ENCODE measurements at places on chromosomes 7 and 10. TPM values are rescaled to one million over a fixed set of nuclear protein-coding genes. Genes with fewer than 3 reads are reported as not detected.

DNA sequence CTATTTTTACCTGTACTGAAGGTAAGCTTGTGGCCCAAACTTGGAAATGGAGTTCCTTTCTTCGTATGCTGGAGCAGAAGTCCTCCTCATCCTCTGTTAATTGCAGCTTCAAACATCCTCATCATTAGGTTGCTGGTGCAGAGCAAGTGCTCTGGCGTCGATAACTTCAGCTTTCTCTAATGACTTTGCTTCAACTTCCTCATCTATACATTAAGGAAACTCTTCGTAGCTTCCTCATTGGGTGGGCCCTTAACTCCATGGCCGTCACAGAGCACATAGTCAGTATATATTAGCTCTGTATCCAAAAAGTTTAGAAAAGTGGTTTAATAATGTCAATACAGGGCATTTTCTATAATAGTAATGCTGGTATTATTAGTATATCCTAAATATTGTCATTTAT lies 447.7 kb downstream of the SUGCT start:
- no peak overlapping the region for H3K4me3 ChIP-seq
- peaks cover 21% of the 10 kb centered on the region for H3K4me1 ChIP-seq
- H3K27me3 ChIP-seq = no peaks in the 10 kb centered on the region
- no peak overlapping the region for H3K27ac ChIP-seq
- H3K36me3 ChIP-seq = peaks cover 4% of the 10 kb centered on the region

DNA sequence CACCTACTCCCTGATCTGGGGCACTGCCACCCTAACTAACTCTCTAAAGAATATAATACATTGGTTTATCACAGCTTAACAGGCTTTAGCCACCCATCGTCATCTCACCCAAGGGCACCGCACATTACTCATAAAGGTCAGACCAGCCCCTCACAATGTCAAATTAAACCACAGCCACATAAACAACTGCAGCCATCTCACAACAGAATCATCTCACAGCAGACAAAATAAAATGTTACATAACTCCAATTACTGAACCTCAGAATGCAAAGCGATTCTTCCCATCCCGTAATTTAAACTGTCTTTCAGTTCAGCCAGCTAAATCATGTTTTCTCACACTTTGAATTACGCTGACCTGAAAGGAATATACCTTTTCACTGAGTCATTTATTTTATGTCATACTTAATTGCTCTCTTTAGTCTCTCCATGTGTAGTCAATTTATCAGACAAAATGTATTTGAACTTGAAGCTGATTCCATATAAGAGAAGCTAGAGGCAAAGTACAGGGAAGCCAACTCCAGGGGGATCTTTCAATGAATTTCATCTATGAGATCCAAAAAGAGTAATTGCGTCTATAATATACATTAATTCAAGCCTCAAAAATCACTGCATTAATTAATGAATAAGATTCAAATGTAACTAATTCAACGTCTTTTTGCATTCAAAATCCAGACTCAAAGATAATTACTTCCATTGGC lies 96.9 kb upstream of the NEBL start:
- H3K4me3 ChIP-seq = no peak overlapping the region
- H3K36me3 ChIP-seq = no peaks in the 10 kb centered on the region
- DNase-seq = no peak
- no peak overlapping the region for H3K27ac ChIP-seq
- peaks cover 39% of the 10 kb centered on the region for H3K4me1 ChIP-seq

MRC1 gene
- total RNA-seq = not detected

DNA sequence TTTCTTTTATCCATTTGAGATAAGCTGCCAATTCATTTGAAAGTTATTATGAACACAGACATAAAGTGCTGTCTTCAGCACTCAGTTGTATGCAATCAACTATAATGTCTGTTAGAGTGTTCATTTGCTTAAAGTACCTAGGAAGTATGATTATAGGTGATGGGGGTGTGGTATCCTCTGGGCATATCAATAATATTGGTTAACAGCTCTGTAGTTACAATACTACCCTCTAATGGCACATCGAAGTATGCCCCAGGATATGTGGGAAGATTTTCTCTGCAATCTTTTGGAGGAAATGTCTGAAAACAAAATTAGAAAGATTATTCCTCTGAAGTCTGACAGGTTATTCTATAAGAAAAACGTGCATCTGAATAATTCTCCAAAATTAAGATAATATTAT lies 429.7 kb downstream of the ARL4A start:
- peaks cover 31% of the 10 kb centered on the region for H3K4me1 ChIP-seq
- H3K27me3 ChIP-seq = no peaks in the 10 kb centered on the region

GRCh38 chr7:116966601-116967000 lies 13.3 kb downstream of the ST7 start:
- H3K4me3 ChIP-seq = no peak overlapping the region
- no peak for DNase-seq
- peaks cover 3% of the 10 kb centered on the region for H3K36me3 ChIP-seq
- peaks cover 14% of the 10 kb centered on the region for H3K4me1 ChIP-seq
- no peaks in the 10 kb centered on the region for H3K27me3 ChIP-seq

DNA sequence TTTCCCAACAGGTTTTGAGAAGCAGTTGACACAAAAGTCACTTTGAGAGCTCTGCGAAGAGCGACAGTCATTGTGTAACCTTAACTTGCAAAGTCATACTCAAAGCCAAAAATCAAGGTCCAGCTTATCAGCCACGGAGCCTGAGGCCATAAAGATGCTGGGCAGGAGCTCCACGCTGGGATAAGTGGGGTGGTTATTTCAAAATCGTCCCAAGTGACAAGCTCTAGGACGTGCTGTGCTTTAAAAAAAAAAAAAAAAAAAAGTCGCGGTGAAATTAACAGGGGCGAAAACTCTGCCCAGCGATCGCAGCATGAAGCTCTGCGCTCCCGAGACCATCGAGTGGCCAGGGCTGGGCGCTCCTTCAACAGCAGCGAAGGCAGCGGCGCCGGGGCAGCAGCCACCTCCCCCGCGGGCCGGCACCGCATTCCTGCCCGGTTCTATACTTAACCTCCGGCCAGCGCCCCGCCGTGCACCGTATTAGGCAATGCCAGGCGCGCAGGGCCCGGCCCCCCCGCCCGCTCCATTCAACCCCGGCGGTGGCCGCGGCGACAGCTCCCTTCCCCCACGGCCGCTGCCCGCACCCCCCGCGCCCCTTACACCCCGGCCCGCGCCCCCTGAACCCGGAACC lies 657 bp downstream of the HACD1 start:
- no peaks in the 10 kb centered on the region for H3K36me3 ChIP-seq
- H3K27ac ChIP-seq = no peak overlapping the region
- H3K27me3 ChIP-seq = peaks cover 8% of the 10 kb centered on the region
- peak overlapping the region; percentile 67 for H3K4me3 ChIP-seq
- H3K4me1 ChIP-seq = peaks cover 4% of the 10 kb centered on the region
- DNase-seq = peak; percentile 55

- no peaks in the 10 kb centered on the region for H3K27me3 ChIP-seq
- peak within 1 kb of the TSS; percentile 90 for H3K4me3 ChIP-seq
- DNase-seq = peak; percentile 68
- peaks cover 17% of the 10 kb centered on the region for H3K4me1 ChIP-seq
Measured at GRCh38 chr10:70132098-70133029, at the start of gene AIFM2. TSS of gene AIFM2 (minus strand) at chr10:70132825. CDS start at chr10:70124084, 8,741 bp downstream.

ATRNL1 gene
- 39.6 TPM for total RNA-seq

- H3K4me1 ChIP-seq = peaks cover 17% of the 10 kb centered on the region
- DNase-seq = no peak
- H3K27ac ChIP-seq = no peak within 1 kb of the TSS
- H3K36me3 ChIP-seq = peaks cover 3% of the 10 kb centered on the region
- peak within 1 kb of the TSS; percentile 58 for H3K4me3 ChIP-seq
Measured at GRCh38 chr10:92689663-92690210, at the start of gene HHEX. TSS of gene HHEX (plus strand) at chr10:92689955. CDS start at chr10:92689987, 32 bp downstream.

GRCh38 chr7:79036356-79036755 lies 417.1 kb downstream of the MAGI2 start:
- H3K27me3 ChIP-seq = peaks cover 2% of the 10 kb centered on the region
- DNase-seq = no peak
- peaks cover 3% of the 10 kb centered on the region for H3K36me3 ChIP-seq
- H3K4me1 ChIP-seq = no peaks in the 10 kb centered on the region
- no peak overlapping the region for H3K27ac ChIP-seq

CTAGE6 gene
- total RNA-seq = 0.36 TPM

CALML3 gene
- 0.07 TPM for total RNA-seq

GRCh38 chr7:10475940-10476641 lies 497.6 kb upstream of the PHF14 start:
- peaks cover 9% of the 10 kb centered on the region for H3K4me1 ChIP-seq
- no peaks in the 10 kb centered on the region for H3K36me3 ChIP-seq
- DNase-seq = no peak
- no peak overlapping the region for H3K27ac ChIP-seq
- no peak overlapping the region for H3K4me3 ChIP-seq

GRCh38 chr7:143392875-143393266 lies 11.7 kb downstream of the ZYX start:
- H3K4me3 ChIP-seq = no peak overlapping the region
- peak overlapping the region; percentile 21 for H3K27ac ChIP-seq
- peaks cover 35% of the 10 kb centered on the region for H3K36me3 ChIP-seq
- H3K4me1 ChIP-seq = peaks cover 16% of the 10 kb centered on the region

HIP1 gene
- total RNA-seq = 33.9 TPM

- H3K4me1 ChIP-seq = peaks cover 20% of the 10 kb centered on the region
- no peak for DNase-seq
- H3K27me3 ChIP-seq = no peaks in the 10 kb centered on the region
- H3K4me3 ChIP-seq = no peak overlapping the region
- H3K36me3 ChIP-seq = peaks cover 21% of the 10 kb centered on the region
Measured at GRCh38 chr10:96576277-96576980, 10.4 kb downstream of the TM9SF3 start.

SYCE1 gene
- not detected for total RNA-seq

DNA sequence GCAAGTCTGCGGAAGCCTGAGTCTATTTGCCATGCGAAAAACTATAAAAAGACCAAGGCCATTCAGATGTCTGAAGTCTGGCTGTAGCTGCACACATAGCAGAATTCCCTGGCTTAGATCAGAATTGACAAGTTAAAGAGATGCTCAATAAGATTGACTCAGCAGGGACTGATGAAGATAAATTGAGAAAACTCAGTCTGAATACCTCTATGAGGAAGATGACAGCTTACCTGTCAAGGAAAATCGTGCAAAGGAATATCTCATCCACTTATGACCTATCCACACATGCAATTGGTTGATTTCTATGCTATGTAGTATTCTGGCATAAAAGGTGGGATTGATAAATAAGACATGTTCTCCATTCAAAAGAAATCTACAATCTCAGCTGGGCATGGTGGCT lies 288.6 kb downstream of the BAMBI start:
- H3K36me3 ChIP-seq = peaks cover 3% of the 10 kb centered on the region
- H3K4me1 ChIP-seq = peaks cover 25% of the 10 kb centered on the region
- peak overlapping the region; percentile 29 for H3K27ac ChIP-seq
- H3K27me3 ChIP-seq = no peaks in the 10 kb centered on the region
- DNase-seq = no peak

DNA sequence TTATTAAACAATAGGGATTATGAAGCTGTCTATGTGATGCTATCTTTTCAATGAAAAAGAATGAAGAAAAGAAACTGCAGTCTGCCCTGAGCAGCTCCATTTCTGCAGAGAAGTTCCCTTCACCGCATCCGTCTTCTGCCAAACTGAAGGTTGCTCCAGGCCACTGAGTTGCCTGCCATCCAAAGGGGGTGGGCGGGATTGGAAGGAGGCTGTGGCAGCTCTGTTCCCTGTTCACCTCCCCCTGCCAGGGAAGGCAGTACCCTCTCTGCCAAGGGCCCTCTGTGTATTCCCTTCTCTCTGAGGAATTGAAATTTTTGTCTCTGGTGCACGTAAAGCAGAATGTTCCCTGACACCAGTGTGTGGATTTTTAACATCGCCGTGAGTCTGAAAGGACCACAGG lies 243.1 kb upstream of the GHITM start:
- peaks cover 15% of the 10 kb centered on the region for H3K4me1 ChIP-seq
- peaks cover 1% of the 10 kb centered on the region for H3K36me3 ChIP-seq
- no peak for DNase-seq
- peak overlapping the region; percentile 4 for H3K27ac ChIP-seq

DNA sequence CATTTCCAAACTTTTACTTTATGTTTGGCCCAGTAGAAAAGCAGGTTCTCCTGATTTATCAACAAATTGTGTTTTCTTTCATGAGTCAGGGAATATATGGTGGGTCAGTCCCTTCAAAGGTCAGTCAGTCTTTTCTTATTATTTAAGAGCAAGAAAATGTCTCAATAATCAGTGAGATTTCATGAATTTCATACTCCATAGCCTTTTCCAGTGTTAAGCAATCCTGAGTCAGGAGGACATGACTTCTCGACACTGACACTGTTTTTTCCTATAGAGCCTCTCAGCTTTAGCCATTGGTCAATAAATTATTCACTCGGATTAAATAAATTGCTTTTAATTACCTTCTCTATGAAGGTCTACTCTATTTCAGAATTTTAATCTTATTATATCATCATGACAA lies 334.5 kb downstream of the SORCS1 start:
- H3K27ac ChIP-seq = no peak overlapping the region
- DNase-seq = no peak
- no peaks in the 10 kb centered on the region for H3K36me3 ChIP-seq
- H3K4me3 ChIP-seq = no peak overlapping the region

DNA sequence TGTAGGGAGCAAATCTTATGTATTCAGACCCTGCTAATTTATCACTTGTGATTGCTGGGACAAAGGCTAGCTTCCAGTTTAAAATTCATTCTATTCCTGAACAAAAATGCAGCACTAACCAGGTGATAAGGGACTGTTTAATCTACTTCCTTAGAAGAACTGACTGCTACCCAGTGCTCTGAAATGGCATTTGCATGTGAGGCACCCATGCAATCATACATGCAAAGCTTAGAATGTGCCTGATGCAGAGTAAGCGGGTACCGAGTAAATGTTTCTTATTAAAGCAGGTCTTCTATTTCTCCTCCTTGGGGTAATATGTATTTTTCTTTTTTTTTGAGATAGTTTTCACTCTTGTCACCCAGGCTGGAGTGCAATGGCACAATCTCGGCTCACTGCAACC lies 54.5 kb downstream of the NEURL1 start:
- no peak overlapping the region for H3K4me3 ChIP-seq
- no peak for DNase-seq
- peaks cover 34% of the 10 kb centered on the region for H3K27me3 ChIP-seq

DNA sequence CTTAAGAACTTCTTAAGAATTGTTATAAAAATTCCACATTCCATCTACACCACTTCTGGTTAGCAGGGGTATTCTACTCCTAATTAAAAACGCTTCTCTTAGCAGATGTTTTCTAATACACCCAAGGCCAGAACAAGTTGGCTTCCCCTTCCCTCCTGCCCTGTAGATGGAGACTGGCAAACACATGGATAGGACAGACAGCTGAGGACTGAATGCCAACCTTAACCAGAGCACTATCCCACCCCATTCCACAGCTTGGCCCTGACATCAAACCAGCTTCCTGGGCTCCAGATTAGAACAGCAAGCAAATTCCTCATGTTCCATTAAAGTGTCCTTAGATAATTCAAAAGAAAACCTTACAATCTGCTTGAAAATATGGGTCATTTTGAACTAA lies 56.6 kb upstream of the IL6 start:
- peaks cover 1% of the 10 kb centered on the region for H3K36me3 ChIP-seq
- H3K4me1 ChIP-seq = peaks cover 14% of the 10 kb centered on the region
- H3K27ac ChIP-seq = no peak overlapping the region
- DNase-seq = no peak

MRLN gene
- not detected for total RNA-seq
